ENCODE measurements at places on chromosomes 5 and 9.

DNA sequence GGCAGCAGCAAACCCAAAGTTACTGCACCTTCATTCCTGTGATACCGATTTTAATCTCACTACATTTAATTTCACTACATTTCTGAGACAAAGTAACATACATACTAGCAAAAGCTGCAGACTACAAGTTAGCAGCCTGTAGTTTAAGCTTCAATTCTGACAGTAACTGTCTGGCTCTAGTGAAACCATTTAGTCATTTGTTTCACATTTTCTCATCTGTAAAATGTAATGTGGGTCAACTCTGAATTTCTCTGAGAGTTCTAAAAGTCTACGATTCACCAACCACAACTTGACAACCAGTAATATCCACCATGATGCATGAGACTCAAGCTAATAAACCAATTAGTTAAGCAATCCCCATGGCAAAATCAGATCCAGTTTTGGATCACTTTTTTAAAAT, 408.9 kb downstream of the PDE4D start:
- DNase-seq = no peak

DNA sequence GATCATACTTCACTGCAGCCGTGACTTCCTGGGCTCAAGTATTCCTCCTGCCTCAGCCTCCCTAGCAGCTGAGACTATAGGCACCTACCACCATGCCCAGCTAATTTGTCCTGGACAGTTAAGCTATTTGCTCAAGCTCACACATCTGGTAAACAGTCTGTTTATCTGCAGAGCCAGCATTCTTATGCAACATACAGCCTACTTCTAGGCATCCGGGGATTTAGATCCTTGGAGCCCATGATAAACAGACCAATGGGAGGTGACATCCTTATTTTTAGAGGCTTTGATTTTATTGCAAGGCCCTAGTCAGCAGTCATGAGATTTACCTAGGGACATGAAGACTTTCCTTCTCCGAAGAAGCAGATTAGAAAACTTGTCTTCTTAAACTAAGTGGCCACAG, 21.0 kb downstream of the ATOX1 start:
- no peak for DNase-seq

- DNase-seq = no peak
Observed at GRCh38 chr5:159884917-159885620, 31.2 kb upstream of the ADRA1B start.

GRCh38 chr5:51388488-51389287, 5.4 kb downstream of the ISL1 start:
- no peak for DNase-seq

GRCh38 chr5:78922879-78923621, 62.1 kb downstream of the ARSB start:
- DNase-seq = no peak

DNA sequence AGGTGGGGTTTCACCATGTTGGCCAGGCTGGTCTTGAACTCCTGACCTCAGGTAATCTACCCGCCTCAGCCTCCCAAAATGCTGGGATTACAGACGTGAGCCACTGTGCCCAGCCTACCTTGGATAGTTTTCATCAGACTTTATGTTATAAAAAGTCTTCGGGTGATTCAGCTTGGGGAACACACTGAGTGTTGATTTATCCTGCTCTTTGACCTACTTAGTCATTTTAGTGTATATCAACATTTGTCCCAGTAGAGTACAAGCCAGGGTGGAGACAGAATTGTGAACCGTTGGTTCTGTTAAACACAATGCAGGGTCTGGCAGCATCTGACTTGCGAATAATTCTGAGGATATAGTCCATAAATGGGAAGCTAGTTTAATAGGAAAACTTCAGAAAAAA, 39.7 kb downstream of the NFX1 start:
- no peak for DNase-seq

DNA sequence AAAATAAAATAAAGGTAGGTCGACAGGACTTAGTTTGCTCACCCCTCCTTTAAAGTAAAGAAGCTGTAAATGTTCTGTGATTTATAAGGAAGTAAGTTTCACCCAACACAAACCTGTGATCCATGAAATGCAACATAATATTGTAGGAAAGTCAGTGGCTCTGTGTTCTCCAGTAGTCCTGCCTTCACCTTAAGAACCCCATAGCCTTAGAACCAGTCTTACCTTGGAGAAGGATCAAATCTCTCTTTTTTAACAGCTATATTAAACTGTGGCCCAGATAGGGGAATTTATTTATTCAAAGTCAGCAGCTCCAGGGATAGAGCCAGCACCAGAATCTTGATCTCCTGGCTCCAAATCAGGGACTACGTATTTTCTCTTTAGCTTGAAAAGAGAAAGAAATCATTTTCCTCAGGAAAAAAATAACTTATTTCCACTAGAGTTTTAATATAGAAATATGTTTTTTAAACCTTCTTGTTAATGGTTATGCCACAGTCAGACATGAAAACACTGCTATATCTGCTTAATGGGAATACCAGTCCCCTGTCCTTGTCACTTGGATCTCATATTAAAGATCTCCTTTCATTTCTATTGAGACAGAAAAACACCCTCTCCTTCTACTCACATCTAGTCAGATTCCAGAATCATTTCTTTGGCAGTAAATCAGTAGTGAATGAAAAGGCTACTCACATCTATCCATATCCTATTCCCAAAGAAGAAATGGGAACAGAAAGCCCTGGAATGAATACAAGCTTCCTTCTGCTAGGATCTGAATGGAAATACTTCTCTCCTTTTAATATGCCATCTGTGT, 269.2 kb upstream of the TNC start:
- DNase-seq = no peak

GRCh38 chr9:26392639-26393038, 500.0 kb downstream of the CAAP1 start:
- no peak for DNase-seq

DNA sequence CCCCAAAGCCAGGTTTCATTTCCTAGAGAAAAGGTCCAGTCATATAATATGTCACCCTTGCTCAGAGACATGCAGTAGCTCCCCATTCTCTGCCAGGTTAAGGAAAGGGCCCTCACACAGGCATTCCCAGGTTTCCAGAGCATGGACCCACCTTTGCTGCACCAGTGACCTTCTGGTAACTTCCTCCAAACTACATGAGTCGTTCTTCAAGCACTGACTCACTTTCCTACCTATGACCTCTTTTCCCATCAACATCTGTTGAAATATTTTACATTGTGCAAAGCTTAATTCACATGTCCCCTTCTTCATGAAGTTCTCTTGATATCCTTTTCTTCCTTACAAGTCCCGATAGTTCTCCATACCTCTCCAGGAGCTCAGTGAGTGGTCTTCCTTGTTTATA, 25.9 kb downstream of the SH3TC2 start:
- no peak for DNase-seq

- peak; percentile 42 for DNase-seq
Observed at GRCh38 chr5:133825631-133826289, 142.7 kb downstream of the C5orf15 start.

DNA sequence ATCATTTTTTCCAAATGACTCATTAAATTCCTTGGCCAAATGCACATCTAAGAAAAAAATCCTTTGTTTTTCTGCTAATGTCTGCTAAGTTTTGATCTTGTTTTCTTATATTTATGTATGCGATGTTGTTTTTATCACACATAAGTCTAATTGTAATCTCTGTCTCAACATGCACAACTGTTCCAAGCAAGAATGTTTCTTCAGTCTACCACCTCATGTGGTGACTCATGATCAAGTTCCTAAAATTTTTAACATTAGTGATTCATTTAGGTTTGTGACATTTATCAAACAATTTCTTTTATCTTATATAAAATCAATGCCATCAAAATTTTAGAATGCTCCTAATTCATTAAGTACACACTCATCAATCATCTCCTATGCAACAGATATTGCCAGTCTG, 763.9 kb upstream of the FAM174A start:
- no peak for DNase-seq

DNA sequence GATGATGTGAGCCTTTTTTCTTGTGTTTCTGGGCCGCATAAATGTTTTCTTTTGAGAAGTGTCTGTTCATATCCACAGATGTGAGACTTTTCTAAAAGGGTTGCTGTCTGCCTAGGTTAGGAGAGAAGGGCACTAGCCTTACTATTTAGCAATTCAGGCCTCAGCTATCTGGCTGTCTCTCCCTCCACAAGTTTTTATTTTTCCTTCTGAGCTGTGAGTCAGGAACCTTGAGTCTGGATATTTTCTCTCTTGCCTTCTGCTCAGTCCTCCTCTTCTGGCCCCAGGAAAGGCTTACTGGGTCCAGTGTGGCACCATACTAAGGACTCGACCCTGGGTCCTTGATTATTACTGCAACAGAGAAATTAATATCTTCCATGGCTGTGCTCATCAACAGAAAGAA, 187.6 kb downstream of the CSNK1G3 start:
- DNase-seq = no peak

DNA sequence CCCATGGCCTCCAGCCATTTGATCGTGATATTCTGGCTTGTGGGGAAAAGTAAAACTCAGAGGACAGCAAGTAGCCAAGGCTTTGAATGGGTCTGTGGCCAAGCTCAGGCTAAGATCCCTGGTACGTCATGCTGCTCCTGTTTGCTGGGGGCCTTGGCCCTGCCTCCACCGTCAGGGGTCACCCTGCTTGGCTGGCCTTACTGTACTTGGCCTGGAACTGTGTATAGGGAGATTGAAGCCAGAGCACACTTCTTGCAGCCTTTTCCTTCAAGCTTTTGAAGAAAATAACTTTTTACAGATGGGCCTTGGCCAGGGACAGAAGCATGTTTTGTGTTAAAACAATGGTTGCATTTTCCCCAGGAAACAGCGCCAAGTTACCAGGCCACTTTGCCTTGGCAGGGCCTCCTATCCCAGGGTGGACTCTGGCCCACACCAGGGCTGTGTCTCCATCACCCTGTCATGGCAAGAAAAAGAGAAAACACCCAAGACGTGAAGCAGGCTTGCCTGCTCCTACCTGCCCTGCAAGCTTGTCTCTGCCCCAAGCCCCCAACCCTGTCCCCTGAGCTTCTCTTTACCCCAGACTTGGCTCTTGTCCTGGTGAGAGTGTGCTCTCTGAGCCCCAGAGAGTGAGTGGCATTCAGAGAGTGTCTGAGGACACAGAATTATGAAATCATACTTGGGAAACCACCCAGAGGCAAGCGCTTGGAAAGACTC, 286.9 kb downstream of the GADD45G start:
- no peak for DNase-seq

- no peak for DNase-seq
Observed at GRCh38 chr5:36323926-36324781, 22.5 kb upstream of the RANBP3L start.

DNA sequence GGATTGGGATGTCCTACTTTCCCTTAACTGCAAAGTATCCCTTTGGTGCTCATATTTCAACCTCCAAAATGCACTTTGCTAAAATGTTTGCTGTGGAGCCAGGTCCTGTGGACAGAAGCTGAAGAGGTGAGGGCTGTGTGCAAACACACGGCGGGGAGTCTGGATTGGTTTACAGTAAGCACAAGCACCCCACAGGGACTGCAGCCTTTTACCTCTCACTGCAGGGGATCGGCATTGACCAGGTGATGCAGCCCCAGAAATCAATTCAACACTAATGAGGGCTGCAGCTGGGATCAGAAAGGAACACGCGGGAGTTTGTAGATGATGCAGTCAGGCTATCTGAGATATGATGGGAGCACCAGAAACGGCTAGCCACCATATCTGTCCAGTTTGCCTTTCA, 450.9 kb downstream of the CCDC171 start:
- peak; percentile 94 for DNase-seq

- no peak for DNase-seq
Observed at GRCh38 chr5:177431317-177432142, 5.1 kb downstream of the GRK6 start.

DNA sequence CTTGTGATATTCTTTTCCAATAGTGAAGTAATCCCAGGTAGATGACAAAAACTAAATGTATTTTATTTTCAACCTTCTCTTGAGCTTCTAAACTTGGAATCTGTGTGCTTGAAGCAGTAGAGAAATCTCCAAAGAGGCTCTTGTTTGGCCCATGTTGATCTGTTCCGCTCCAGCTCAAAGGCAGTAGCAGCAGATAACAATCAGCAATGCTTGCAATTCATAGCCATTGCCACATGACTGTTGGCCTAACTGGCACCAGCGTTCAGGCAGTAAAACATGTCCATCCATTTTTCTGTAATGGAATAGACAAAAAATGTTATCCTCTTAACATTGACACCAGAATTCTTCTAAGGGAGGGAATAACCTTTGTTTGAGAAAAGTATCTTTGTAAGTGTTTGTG, 270.7 kb upstream of the MSX2 start:
- DNase-seq = no peak

GRCh38 chr9:71509054-71509453, 259.3 kb downstream of the CEMIP2 start:
- no peak for DNase-seq

GRCh38 chr5:75933489-75933888, 149.7 kb upstream of the SV2C start:
- no peak for DNase-seq

- DNase-seq = no peak
Observed at GRCh38 chr9:76624391-76625048, 139.7 kb upstream of the PCA3 start.

GRCh38 chr5:56900858-56901578, 8.4 kb upstream of the SETD9 start:
- DNase-seq = peak; percentile 3

GRCh38 chr5:143843461-143843860, 31.5 kb downstream of the HMHB1 start:
- DNase-seq = no peak

GRCh38 chr9:76161541-76161940, 232.7 kb downstream of the RFK start:
- no peak for DNase-seq

DNA sequence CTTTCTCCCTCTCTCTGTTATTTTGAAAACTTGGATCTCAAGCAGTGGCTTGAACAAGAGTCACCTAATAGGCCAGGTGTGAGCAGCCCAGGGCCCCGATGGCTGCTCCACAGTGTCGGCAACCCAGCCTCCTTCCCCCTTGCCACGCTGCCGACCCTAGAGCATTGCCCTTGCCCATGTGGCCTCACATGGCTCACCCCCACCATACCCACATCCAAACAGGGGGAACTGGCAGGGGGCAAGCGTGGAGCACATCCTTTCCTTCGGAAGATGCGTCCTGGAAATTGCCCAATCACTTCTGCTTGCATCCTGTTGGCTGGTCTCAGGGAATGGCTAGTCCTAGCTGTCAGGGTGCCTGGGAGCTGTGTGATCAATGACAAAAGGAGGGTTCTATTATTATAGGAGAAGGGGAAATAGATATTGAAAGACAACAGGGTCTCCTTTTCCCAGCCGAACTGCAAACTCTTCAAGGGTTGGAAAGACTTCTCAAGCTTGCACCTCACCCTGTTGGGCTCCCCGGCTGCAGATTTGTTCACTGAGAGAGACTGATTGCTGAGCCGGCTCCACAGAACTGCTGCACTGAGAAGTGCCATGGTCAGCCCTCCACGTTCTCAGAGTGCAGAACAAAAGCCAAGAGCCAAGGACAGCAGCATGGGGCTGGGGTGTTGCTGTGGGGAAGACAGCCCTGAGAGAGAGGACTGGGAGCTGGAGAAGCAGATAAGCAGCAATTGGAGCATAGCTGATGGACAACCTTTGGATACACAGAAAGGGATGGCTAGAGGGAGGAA, 8.3 kb upstream of the TIFAB start:
- no peak for DNase-seq
